ENCODE measurements at places on chromosomes 2 and 18. TPM values are rescaled to one million over a fixed set of nuclear protein-coding genes. Genes with fewer than 3 reads are reported as not detected.

DNA sequence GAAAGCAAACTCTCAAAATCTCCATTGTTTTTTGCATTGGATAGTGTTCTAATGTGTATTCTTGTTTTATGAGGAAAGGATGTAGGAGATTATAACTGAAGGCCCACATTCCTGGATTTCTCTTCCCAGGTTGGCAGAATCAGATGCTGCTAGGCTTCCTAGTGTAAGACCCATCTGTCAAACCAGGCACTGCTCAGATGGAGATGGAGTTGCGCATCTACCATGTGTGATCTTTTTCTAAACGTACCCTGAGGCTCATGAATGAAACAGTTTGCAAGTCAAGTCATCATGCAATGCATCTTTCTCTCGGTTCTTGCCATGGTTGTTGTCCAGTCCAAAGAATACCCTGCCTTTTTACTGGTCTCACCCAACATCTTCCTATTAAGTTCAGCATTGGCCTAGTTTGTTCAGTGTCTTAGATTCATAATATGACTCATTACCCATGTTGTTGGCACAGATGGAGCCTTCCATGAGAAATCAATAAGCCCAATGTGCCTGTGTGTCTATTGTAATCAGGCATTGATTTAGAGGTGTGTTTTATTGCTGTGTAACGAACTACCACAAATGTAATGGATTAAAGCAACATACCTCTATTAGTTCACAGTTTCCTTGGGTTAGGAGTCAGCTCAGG, 127.4 kb downstream of the NYAP2 start:
- DNase-seq, result peak; percentile 8

The TRMT61B gene
- 17.0 TPM for total RNA-seq

- no peak for DNase-seq
Measured at GRCh38 chr2:150752229-150752628, 264.8 kb upstream of the RND3 start.

The MBOAT2 gene
- 40.9 TPM for total RNA-seq

DNA sequence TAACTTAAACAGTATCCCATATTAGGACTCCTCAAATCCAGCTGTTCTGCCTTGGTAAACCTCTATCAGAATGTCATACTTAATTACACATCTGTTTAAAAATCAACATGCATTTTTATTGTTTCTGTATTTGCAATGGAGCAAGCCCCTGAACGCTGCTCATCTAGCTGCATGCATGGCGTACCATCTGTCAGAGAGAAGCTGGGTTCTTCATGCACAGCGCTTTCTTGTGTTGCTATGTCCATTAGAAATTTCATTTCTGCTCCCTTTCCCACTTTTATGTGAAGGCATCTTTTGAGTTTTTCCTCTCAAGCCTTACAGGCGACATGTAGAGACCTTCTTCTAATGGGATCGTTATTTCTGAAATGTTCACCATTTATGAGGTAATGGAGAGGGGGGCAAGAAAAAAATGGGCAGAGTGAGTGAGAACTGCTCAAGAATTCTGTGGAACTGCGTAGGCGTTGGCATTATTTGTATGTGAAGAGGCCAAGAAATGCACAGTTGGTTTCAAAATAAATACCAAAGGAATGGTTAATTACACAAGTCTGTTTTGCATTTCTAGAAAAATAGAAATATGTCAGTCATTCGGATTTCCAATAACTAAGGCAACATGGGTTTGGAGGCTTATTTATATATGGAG, 31.6 kb downstream of the INSIG2 start:
- no peak for DNase-seq

DNA sequence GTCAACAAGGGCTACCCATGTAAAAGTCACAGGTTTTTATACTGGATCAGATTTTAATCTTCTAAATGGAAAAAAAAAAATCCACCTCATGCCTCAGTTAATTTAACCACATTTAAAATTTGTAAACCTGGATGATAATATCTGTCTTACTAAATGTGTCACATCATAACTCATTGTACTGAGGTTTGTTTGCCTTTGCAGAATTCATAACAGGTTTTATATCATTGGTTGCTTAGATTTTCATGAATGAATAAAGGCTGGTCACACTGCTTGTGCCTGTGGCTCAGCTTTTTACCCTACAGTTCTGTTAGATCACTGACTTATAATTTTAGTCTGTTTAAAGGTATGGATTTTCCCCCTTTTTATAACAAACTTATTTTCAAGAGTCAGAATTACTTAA, 48.9 kb downstream of the PSMD14 start:
- no peak for DNase-seq

The CCDC121 gene
- 5.5 TPM for total RNA-seq

The ZNF142 gene
- total RNA-seq, result 42.8 TPM

The CCDC88A gene
- total RNA-seq, result 45.5 TPM

The DNAJC5G gene
- total RNA-seq, result not detected

DNA sequence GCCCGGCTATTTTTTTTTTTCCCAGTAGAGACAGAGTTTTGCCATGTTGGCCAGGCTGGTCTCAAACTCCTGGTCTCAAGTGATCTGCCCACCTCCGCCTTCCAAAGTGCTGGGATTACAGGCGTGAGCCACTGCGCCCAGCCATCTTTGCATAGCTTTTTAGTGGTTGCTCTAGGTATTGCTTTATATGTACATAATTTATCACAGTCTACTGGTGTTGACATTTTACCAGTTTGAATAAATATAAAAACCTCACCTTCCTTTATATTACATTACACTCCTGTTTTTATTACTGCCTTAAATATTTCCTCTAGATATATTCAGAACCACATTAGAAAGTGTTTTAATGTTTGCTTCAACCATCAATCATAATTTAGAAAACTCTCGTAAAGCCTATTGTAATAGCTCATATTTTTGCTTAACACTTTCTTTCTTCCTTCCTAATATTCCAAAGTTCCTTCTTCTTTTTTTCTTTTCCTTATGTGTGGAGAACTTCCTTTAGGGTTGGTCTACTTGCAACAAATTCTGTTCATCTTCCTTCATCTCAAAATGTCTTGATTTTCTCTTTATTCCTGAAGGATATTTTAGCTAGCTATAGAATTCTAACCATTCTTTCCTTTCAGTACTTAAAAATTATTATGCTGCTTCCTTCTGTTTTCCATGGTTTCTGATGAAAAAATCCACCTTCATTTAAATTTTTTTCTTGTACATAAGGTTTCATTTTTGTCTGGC, 82.2 kb upstream of the DAPL1 start:
- DNase-seq, result no peak

GRCh38 chr2:2294183-2294690, 36.8 kb downstream of the MYT1L start:
- no peak for DNase-seq

The CNGA3 gene
- total RNA-seq, result not detected

DNA sequence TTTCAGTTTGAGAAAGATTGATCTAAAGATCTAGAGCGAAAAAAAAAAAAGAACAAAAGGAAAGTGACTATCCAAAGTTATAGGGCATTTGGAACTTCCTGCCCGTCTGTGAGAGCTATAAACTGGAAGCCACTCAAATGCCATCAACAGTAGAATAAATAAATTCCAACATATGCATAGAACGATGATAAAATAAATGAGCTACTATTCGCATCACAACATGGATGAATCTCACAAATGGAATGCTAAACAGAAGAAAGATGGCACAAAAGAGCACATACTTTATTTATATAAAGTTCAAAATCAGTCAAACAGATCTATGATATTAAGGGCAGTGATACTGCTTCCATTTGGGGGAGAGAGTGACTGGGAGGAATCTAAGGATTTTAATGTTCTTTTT, 128.8 kb downstream of the TTC32 start:
- DNase-seq, result no peak

The DOCK10 gene
- 11.9 TPM for total RNA-seq

DNA sequence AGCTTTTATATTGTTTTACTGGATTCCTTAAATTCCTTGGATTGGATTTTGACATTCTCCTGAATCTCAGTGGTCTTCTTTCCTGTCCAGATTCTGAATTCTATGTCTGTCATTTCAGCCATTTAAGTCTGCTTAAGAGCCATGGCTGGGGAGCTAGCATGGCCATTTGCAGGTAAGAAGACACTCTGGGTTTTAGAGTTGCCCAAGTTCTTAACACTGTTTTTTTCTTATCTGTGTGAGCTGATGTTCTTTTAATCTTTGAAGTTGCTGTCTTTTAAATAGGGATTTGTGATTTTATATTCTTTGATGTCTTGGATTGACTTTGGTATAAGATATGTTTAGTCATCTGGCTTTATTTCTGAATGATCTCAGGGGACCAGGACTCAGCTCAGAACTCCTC, 677.2 kb downstream of the CCDC85A start:
- DNase-seq, result no peak

DNA sequence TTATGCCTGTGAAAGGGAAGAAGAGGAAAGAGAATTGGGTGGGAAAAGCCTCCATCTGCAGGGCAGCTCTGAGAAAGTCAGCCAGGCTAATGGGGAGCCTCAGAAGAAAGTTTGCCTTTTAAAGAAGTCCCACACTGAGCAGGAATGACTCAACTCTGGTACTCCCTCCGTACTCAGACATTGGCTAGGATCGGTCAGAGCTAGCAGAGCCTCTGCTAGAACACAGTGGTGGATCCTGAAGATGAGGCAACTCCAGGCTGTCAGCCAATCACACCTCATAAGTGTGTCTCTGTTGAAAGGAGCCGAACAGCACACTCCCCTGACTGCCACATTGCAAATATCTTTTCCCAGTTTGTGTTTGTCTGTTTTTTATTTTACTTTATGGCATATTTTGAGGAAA, 96.9 kb downstream of the HNRNPLL start:
- no peak for DNase-seq

The DOK6 gene
- total RNA-seq, result not detected

DNA sequence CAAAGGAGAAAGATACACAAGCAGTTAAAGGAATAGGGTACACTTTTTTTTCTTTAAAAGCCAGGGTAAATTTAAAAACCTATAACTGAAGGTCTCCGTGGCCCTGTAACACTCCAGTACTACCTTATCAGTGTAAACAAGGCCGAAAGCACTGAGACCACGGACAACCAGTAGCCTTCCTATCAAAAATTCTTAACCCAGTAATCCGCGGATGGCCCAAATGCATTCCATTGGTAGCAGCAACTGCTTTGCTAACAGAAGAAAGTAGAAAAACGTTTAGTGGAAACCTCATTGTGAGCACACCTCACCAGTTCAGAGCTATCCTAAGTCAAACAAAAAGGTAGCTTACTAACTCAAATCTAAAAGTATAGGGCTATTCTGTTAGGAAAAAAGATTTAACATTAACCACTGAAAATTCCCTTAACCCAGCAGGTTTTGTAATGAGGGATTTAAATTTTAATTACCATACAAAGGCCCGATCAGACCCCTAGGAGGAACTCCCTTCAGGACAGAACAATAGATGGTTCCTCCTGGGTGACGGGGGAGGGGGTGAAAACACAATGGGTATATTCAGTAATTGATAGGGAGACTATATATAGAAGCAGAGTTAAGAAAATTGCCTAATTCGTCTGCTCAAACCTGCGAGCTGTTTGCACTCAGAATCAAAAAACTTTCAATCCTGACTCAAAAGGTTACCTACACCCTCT, 50.8 kb upstream of the CWC22 start:
- no peak for DNase-seq

GRCh38 chr2:16522031-16522831, 143.4 kb downstream of the CYRIA start:
- DNase-seq, result no peak

The TEKT4 gene
- not detected for total RNA-seq

- DNase-seq, result no peak
Measured at GRCh38 chr2:167404627-167405284, 516.5 kb downstream of the XIRP2 start.

The PROC gene
- total RNA-seq, result 0.59 TPM

GRCh38 chr2:59560769-59561168, 992.7 kb downstream of the BCL11A start:
- DNase-seq, result no peak

DNA sequence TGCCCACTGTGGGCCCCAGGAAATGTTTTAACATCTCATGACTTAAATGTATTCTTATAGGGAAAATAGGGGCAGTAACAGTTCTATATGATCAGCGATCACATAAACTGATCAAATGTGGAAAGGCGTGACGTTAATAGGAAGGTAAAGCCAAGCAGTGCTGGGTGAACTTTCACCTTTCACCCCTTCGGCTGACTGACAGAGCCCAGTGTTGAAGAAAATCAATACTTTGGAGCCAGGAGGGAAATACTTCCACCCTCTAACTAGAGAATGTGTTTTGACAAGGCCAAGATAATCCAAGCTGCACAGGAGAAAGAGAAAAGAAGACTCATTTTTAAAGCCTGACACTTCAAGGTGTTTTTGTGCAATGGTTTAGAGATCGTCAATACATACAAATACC, 116.5 kb upstream of the BOD1L2 start:
- DNase-seq, result no peak

GRCh38 chr2:241161646-241162281, 11.5 kb downstream of the PPP1R7 start:
- no peak for DNase-seq

GRCh38 chr2:133495226-133495625, 73.0 kb downstream of the NCKAP5 start:
- DNase-seq, result no peak

The CTAGE1 gene
- total RNA-seq, result not detected

GRCh38 chr2:127576433-127577207, 41.1 kb downstream of the MYO7B start:
- no peak for DNase-seq

The TMEM198 gene
- 5.9 TPM for total RNA-seq

- DNase-seq, result no peak
Measured at GRCh38 chr2:133480707-133481429, 87.4 kb downstream of the NCKAP5 start.

The IL18R1 gene
- total RNA-seq, result 1.5 TPM

The TWIST2 gene
- total RNA-seq, result not detected

The TUBB8B gene
- total RNA-seq, result 0.35 TPM

DNA sequence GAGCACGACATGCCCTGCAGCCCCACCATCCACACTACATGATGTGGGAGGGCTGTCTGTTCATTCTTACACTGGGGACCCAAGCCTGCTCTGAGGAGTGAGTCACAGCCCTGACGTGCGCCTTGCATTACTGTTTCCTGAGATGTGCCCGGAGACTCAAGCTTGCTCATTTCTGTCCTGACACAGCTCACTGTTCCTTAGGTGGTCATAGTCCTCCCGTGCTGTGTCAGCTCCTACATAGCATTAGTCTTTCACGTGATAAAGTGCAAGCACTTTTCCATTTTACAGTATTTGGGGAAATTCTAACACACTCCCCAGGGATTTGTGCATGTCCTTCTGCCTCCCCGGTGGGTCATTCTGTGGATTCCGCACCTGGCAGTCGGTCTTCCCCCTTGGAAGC, 46.2 kb upstream of the TRIM43B start:
- no peak for DNase-seq

Measured in Calu3 (cell line).